ENCODE measurements at places on chromosomes 7 and 10.

DNA sequence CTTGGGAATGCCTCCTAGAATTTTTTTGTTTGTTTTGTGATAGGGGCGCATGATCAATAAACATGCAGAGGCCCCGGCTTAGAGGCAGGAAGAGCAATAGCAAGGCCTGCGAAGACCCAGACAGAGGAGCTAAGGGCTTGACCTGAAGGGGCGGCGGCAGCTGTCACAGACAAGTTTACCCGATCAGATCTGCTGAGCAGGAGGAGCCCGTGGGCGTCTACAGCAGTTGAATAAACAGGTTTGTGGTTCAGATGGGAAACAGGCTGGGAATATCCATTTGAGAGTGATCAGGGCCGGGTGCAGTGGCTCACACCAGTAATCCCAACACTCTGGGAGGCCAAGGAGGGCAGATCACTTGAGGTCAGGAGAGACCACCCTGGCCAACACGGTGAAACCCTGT lies 126.0 kb upstream of the CALN1 start:
- DNase-seq: no peak

GRCh38 chr7:10919923-10920322 lies 53.7 kb upstream of the PHF14 start:
- no peak for DNase-seq

DNA sequence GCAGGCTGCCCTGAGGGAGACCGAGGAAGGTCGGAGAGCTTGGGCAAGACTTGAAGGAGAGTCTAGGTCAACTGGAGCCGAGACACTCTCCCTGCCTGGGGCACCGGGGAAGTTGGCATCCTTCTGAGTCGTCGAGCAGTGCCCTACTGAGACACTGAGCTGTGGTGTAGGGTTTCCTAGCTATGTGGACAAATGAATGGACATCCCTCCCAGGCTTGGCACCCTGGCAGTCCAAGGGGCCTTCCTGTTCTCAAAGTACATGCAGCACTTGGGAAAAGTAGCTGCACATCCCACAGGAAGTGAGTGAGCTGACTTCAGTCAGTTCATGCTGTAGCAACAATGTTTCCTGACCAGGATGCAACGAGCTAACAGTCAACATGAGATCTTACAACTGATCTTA lies 57.2 kb upstream of the INPP5A start:
- DNase-seq: no peak

DNA sequence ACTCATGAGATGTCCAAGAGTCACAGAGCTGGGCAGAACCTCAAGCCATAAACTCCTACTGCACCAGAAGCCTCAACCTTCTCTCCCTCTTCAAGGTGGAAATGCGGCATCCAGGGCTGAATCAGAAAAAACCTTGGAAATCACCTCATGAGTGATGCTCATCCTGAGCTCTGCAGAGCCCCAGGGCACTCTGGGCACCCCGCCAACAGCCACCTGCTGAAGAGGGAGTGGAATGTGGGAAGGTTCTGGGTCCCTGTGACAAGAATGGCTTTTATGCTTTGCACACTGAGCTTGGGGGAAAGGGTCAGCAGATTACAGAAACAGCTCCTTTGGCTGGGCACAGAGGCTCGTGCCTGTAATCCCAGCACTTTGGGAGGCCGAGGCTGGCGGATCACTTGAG lies 18.8 kb downstream of the NUDT1 start:
- DNase-seq: peak; percentile 84

GRCh38 chr10:119373294-119374102 lies 166.1 kb downstream of the GRK5 start:
- no peak for DNase-seq

- DNase-seq: no peak
Measured at GRCh38 chr10:8047452-8048280, 6.8 kb upstream of the GATA3 start.

Data from NCI-H2107 (cell line).